ENCODE measurements at places on chromosomes 7 and 10.

GRCh38 chr7:128443831-128444600, 11.7 kb upstream of the HILPDA start:
- ATAC-seq: no peak

DNA sequence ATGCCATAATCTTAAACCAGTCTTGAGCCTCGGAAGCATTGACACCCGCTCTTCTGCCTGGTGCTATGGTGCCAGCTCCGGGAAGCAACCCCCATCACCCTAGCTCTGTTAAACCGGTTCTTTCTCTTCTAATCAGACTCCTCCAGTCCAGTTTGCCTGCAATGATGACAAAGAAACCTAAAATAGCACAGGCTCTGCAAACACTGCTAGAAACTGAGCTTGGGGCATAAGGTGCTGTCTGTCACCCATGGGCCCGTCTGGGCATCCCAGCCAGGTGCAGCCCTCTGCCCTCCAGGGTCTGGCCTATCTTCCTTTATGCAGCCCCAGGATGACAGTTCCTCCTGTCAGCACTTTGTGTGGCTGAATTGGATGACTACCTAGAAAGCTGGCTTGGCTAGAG, 14.2 kb upstream of the CAMK2G start:
- ATAC-seq: no peak

DNA sequence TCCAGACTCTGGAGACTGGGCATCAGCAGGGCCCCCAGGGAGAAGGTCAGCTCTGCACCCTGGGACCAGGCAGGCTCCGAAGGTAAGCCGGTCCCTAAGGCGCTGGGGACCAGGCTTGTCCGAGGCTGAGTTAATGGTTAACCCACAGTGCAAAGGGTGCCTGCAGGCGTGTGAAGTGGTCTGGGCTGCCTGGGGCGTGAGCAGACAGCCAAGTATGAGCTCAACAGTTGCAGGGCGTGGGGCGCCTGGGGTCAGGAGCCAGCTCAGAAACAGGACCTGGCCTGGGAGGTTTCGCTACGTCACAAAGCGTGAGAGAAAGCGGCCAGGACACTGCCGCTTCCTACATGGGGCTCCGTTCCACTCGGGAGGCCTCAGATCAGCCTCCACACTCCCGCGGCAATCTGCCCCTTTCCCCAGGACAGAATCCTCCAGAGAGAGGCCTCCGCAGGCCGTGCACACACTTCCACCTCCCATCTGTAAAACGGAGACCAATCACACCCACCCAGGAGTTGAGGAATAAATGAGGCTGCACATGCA, 16.0 kb downstream of the PDGFA start:
- no peak for ATAC-seq

- no peak for ATAC-seq
Measured at GRCh38 chr7:156993021-156993924, 17.2 kb downstream of the MNX1 start.

- no peak for ATAC-seq
Measured at GRCh38 chr7:101382937-101383336, 20.3 kb downstream of the COL26A1 start.

- ATAC-seq: no peak
Measured at GRCh38 chr10:43233601-43234430, 33.0 kb downstream of the RASGEF1A start.

- no peak for ATAC-seq
Measured at GRCh38 chr10:113849140-113849803, 4.6 kb downstream of the DCLRE1A start.

All from activated CD4-positive, CD25-positive, alpha-beta regulatory T cell treated with anti-CD3 and anti-CD28 coated beads, Interleukin-2, amount 50 U/mL, for 24 hours (primary cell).